Osteocyte (in vitro differentiated cells): ENCODE measurements at places on chromosomes 12 and 14. TPM values are rescaled to one million over a fixed set of nuclear protein-coding genes. Genes with fewer than 3 reads are reported as not detected.

DNA sequence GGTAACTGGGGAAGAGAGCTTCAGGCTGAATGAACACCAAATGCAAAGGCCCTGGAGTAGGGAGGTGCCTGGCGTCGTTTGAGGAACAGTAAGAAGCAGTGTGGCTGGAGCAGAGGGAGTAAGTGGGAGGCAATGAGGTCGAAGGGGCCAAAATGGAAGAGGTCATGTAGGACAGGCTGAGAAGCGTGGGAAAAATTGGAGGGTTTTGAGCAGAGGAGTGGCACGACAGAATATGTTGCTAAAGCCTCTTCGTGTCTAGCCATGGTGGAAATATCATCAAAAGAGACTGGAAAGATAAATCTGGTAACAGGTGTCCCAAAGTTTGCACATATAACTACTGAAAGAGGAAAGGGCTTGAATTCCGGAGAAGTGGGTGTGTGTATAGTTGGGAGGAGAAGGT, 1.9 kb downstream of the TRIM9 start:
- DNase-seq = no peak

DNA sequence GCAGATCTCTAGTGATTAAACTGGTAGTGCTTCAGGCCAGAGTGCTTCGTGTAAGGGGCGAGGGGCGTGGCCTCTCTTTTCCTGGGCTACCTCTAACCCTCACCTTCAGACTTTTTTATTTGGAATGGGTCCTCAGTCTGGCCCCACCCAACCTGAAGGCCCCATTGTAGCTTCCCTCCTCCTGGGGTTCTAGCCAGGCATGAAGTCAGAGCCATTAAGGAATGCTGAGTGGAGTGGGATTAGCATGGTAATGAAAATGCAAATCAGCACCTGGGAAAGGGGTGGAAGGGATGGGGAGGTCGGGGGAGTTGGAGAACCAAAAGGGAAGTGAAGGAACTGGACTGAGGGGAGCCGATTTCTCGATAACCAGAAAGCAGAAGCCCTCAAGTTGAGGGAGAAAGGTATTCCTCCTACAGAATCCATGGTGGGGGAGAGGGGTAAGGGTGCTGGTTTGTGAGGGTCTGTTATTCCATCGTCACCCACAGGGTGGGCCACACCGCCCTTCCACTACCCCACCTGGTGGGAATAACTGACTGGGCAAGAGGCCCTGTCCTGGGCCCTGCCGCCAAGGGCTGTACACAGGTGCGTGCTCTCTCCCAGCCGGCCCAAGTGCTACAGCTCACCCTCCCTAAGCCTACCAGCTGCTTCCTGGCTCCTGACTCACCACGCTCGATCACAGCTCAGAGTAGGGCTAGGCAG, 14.1 kb downstream of the ZFHX2 start:
- no peak for DNase-seq

SMIM41 gene
- not detected in 2 replicates for total RNA-seq

GRCh38 chr12:75998292-75999063, 33.1 kb downstream of the PHLDA1 start:
- DNase-seq = no peak

DNA sequence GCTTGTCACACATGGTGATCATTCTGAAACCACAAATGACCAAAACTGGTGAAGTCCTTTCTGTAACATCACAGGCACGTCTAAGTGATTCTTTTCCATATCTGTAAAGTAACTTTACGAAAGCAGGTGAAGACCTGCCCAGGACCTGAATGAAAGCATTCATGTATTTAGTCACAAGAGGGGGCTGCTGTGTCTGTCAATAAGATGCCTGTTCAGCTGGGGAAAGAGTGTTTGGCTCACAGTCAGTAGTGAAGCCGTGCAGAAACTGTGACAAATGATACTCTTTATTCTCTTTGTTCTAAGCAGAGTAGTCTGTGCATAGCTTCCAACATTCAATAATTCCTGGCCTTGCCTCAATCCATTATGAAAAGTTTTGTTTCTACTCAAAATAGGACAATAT, 373.5 kb upstream of the OR4E1 start:
- DNase-seq = no peak

DNA sequence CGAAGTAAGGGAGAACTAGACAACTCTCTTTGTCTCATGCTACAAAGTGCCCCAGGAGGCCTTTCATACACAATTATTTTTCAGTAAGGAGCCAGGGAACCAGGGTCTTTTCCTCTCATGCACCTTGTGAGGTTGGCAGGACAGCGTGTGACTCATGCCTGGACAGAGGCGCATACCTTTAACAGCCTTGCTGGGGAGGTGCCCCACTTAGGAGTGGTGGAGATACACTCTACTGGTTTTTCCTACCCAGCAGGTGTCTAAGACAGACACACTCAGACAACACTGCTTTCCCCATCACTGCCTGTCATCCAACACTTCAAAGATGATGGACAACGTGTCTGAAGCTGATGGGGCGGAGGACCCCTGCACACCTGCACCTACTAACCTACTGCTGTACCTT, 49.1 kb downstream of the B4GALNT3 start:
- no peak for DNase-seq

PIWIL1 gene
- total RNA-seq = not detected in 2 replicates

DNA sequence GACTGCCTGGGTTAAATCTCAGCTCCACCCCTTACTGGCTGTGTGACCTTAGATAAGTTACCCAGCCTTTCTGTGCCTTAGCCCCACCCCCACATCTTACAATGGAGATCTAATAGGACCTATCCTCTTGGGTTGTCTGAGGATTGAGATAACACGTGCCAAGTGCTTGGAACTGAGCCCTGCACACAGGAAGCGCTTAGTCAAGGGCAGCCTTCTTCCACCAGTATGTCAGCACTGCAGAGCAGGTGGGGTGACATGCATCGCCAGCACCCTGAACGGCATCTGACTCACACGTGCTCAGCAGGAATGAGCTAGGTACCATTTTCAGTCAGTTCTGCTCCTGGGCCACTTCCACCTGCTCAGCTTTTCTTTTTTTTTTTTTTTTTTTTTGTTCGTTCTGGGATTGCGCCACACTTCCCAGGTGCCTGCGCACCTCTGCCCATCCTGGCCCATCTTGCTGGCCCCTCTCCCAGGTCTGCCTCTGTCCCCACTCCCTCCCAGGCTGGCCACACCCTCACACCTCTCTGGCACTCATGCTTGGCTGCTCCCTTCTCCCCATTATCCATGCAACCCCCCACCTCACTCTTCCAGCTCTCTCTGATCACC, 19.6 kb downstream of the LGMN start:
- no peak for DNase-seq

NRL gene
- 1.2 and 1.9 TPM in 2 replicates for total RNA-seq

DNA sequence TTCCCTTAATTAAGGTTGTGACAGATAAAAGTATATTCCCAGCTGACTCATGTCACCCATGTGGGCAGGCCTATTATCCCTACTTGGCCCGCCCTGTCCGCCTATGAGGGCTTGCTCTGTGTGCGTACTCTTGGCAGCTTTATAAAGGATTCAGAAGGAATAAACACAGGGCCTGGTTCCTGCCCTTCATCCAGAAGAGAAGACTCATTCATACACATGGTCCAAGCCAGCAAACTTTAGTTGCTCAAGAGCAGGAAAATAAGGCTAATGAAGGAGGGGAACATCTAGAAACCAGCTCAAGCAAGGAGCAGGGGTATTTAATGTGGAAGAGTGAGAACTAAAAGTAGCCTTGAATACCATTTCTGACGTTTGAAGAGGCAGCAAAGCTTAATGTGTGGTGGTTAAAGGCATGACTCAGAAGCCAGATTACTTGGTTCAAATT, 141.9 kb downstream of the CRADD start:
- no peak for DNase-seq

SERPINA10 gene
- not detected in 2 replicates for total RNA-seq

- no peak for DNase-seq
Measured at GRCh38 chr12:83689333-83689732, 1002.6 kb downstream of the TMTC2 start.

GRCh38 chr14:39102969-39103957, at the start of gene SEC23A:
Gene SEC23A, minus strand, starts transcription at chr14:39103235. Its CDS starts 7,117 bp downstream, at chr14:39096118.
- peak; percentile 94 for DNase-seq

MYF6 gene
- total RNA-seq = not detected in 2 replicates

GRCh38 chr12:8127138-8127537, 3.7 kb downstream of the CLEC4A start:
- no peak for DNase-seq

ESR2 gene
- 0.16 and 0.18 TPM in 2 replicates for total RNA-seq

DNA sequence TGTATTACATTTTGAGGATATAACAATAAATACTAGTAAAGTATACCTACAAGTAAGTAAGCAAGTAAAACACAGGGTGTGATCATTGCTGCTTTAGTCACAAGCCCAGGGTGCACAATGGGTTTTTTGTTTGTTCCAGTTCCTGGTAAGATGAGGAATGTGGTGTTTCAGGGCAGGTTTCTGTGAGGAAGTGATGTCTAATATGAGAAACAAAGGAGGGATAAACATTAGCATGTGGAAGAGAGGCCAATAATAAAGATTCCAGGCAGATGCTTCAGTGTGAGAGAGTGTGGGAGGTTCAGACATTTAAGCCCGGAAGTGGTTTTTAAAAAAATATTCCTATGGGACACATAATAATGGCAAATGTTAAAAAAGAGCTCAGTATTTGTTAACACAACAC, 808.1 kb upstream of the USP15 start:
- DNase-seq = no peak

DNA sequence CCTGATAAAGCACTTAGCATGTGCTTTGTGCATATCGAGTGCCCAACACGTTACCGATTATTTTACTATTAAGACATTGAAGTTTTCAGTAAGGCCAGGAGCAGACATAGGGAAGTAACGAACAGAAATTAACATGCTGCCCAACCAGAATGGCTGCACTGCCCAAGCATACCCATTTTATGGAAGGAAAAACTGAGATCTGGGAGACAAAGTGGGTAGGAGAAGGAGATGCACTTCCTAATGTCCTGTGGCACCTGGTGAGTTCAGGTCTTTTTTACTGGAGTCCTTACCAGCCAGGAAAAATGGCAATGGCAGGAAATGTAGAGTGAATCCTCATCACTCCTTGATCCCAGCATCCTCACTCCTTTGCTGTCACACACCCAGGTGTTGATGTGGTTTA, 768.5 kb downstream of the MED13L start:
- no peak for DNase-seq

- no peak for DNase-seq
Measured at GRCh38 chr12:108633081-108633533, 587 bp downstream of the SELPLG start.

GRCh38 chr14:41360126-41360525, 246.6 kb upstream of the LRFN5 start:
- DNase-seq = no peak

SALL2 gene
- 22.7 and 28.1 TPM in 2 replicates for total RNA-seq

DNA sequence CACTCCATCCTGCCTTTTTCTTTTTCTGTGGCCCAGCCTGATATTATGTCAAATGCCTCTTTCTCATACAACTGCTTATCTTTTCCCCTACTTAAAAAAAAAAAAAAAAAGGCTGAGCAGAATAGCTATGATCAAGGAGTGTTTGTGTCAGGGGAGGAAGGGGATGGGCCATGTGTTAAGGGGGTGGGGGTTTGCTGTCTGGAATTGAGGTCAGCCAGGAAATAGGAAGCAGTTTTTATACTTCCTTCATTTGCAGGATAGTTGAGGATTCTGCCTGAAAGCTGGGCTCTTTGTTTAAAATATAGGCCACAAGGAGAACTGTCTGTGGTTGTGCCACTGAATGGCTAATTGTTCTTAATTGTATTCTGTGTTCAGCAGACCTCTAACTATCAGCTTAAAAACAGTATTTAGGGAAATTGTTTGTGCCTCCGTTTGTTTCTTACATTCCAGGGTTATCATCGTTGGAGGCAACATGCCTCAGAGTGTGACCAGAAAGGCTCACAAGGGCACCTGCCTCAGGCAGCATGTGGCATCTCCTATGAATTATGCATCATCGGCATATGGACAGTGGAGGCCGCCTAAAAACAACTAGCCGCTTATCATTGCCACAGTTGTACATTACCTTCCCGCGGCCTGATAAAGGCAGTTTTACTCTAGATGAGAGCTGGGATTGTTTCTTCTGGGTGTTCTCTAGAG, 96.0 kb downstream of the SRGAP1 start:
- no peak for DNase-seq

ACOT6 gene
- total RNA-seq = not detected in 2 replicates

DNA sequence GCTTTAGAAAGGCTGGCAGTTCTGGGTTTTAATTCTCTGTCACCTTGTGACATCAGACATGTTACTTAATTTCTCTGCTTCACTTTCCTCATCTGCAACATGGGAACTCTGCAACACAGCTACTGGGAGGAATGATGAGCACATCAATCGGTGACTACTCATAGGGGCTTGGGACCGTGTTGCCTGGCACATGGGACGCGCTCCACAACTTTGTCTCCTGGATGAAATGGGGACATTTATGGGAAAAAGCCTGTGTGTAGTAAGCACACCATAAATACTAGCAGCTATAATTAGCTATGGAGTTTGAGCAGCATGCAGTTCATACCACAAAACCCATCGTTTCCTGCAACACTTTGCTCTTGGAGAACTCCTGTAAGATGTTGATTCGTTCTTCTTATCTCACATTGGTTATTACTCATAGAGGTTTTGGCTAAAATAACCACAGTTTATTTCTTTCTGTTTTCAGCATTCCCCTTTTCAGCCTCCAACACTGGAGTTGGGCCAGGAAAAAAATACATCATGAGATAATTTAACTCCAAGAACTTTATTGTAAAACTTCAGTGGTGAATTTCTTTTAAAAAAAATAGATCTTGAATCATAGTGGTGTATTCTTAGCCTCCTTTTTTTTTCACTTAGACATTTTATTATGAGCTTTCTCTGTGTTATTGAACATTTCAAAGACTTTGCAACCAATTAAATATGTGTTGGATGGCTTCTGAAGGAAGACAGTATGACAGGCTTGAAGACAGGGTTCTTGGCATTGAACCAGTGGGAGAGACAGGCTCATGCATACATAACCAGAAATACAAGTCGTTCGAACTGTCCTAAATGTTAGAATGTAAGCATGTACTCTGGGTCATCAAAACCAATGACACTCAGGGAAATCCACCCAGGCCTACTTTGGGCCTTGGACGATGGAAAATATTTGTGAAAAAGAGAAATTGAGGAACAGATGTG, 72.7 kb downstream of the RIN3 start:
- no peak for DNase-seq

- no peak for DNase-seq
Measured at GRCh38 chr12:101942250-101942605, 64.8 kb downstream of the DRAM1 start.
